Fibroblast of mammary gland (primary cell): ENCODE measurements at places on chromosomes 5 and 9.

DNA sequence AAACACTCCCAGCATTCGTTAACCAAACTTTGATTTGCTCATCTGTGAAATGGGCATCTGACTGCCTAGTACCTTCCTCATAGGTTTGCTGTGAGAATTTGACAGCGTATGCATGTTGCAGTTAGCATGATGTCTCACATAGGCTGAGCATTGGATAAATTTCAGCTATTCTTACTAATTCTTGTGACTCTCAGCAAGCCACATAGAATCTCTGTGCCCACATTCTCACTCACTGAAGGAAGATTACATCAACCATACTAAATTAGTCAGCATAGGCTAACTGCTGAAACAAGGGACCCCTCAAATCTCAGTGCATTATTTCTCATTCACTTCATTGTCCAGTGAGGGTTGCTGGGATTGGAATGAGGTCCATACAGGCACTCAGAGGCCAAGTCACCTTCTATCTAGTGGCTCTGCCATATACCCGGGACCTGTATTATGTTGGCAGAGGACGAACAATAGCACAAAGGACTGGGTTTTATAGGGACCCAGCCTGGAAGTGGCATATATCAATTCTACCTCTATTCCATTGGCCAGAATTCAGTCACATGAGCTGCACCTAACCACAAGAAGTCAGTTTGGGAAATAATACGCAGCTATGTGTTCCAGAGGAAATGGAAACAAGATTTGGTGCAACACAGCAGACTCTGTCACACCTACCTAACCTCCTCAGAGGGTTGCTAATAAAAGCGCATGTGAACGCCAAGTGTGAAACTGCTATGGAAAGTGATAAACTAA, 4.2 kb upstream of the PTGER4 start:
- DNase-seq = no peak

DNA sequence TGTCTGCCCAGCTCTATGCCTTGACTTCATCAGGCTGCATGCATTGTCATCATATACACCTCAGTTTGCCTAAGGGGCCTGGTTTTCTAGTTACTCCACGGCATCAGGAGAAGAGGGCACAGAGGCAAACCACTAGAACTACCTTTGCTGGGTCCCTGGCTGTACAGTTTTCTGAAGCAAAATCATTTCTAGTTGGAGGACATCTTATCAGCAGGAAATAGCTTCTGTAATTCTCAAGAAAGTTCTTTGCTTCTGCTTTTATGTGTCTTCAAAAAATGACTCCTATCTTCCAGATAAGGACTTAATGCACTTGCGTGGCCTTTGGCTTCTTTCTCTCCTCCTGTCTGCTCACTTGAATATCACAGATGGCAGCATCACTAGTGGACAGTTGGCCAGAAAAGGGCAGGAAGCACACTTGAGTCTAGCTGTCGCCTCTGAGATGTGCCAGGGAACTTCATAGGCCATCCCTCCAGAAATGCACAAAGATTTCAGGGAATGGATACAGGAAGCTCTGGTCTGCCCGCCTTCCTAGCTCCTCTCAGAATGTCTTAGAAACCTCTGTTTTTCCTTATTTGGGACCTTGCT, 22.4 kb upstream of the LTC4S start:
- DNase-seq = no peak

- no peak for DNase-seq
Observed at GRCh38 chr5:147921136-147921535, 14.8 kb upstream of the C5orf46 start.

GRCh38 chr5:38555354-38556087, 925 bp downstream of the LIFR start:
- DNase-seq = no peak

- peak; percentile 4 for DNase-seq
Observed at GRCh38 chr5:168171901-168172759, 119.3 kb upstream of the WWC1 start.

- peak; percentile 20 for DNase-seq
Observed at GRCh38 chr9:35519692-35520363, 29.9 kb downstream of the RUSC2 start.

- DNase-seq = no peak
Observed at GRCh38 chr5:6084376-6084775, 294.0 kb downstream of the MED10 start.

DNA sequence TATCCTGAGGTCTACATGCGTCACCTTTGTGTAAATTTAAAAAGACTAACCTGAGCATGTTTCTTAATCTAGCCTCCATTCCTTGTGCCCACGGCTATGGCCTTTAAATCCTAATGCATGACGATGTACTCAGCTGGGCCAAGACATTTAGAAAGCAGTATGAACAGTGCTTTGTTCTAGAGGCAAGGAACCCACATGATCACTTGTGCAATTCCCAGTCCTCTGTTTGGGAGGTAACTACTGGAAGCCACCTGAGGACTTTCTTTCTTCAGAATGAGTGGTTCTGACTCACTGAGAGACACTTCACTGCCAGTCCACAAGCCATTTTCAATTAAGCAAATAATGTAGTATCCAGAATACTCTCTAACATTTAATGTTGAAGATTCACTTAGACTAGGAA, 181.3 kb downstream of the RAB3C start:
- DNase-seq = peak; percentile 20

DNA sequence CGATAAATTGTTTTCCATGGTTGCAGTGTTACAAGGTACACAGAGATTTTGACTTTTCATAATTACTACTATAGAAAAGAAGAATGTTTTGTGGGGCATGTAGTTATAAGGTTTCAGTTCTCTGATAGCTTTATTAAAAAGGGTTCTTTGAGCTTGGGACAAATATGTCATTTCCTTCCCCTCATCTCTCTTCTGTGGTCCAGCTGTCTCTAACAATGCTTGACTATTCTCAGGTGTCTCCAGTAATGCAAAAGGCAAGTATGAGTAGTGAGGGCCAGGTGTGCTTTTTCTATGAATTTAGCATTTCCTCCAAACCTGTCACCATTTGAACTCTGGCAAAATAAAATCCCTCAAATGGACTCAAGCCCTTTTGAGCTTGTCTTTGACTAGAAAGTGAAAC, 84.3 kb downstream of the SLF1 start:
- DNase-seq = no peak

- no peak for DNase-seq
Observed at GRCh38 chr5:146336197-146336596, 2.4 kb upstream of the POU4F3 start.

DNA sequence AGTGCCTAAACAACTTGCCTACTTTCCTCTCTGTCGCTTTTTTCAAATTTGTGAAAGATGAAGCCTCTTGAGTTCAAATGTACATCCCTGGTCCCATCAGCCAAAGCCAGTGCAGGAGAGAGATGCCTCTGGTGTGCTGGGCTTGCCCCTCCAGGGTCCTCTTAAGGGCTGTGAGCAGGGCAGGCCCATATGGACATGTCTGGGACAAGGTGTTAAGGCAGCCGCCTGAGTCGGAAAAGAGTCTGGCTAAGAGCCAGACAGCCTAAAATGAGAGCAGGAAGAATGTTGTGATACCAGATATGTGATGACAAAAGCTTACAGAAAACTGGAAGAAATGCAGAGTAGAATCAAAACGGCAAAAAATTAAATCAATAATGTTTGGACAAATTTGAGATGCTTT, 72.5 kb downstream of the APTX start:
- DNase-seq = no peak

DNA sequence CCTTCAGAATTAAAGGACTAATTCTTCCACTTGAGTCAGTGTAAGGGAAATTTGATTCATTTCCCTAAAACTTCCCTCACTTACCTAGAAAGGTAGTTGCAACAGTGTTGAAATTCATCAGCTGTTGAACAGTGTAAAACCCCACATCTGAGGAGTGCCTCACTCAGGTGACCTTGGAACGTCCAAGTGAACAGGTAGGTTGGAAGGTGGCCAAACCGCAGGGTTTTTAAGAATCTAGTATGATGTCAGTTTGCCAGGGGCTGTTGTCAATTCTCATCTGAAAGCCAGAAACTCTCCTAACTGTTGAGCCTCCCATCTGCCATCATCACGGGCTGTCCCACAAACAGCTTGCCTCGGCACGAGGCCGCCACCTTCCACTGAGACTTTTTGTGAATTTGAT, 105.7 kb downstream of the TMEM174 start:
- no peak for DNase-seq

DNA sequence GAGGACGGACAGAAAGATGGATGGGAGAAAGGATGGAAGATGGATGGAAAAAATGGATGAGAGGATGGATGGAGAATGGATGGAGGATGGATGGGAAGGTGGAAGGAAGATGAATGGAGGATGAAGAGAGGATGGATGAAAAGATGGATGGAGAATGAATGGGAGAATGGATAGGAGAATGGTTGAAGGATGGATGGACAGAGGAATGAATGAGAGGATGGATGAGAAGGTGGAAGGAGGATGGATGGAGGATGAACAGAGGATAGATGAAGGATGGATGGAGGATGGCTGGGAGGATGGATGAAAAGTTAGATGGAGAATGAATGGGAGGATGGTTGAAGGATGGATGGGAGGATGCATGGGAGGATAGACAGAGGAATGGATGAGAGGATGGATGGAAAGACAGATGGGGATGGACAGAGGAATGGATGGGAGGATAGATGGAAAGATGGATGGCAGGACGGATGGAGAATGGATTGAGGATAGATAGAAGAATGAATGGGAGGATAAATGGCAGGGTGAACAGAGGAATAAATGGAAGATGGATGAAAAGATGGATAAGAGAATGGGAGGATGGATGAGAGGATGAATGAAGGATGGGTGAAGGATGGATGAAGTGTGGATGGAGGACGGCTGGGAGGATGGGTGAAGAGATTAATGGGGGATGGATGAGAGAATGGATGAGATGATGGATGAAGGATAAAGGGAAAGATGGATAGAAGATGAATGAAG, 217.7 kb upstream of the IER5L start:
- no peak for DNase-seq

DNA sequence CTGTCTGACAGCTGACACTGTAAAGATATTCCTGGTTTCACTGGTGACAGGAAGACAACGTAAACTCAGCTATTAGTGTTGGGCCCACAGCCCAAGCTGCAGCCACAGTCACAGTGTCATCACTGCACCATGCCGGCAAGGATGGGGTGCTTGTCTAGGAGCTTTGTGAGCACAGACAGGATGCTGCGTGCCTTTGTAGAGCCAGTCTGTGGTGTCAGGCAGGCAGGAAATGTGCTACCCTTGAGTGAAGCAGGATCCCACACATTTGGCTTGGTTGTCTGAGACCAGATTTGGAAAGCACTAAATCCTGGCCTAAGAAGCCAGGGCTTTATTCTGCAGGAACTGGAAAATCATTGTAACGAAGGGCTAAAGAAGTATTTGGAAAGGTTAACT, 121.6 kb upstream of the ADAMTS16 start:
- peak; percentile 36 for DNase-seq

- no peak for DNase-seq
Observed at GRCh38 chr5:10826971-10827370, 65.9 kb upstream of the DAP start.

- no peak for DNase-seq
Observed at GRCh38 chr5:91283326-91283725, 99.8 kb downstream of the ARRDC3 start.

DNA sequence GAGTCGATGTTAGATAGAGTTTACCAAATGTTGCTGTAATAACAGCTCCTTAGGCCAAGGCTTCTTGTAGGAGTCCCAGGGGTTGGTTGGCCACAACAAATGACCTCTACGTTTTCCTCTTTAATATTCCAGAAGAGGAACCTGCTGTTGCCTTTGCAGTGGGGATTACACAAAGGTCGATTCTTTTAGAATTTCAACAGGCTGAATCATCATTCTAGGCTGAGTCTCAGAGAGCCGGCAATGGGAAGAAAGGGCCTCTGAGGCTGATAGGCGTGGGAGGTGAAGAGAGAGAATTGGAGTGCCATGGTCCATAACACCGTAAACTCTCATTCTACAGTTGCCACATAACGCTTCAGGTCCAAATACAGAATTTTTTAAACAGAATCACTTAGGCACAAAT, 405.9 kb upstream of the DAP start:
- peak; percentile 11 for DNase-seq

GRCh38 chr5:40655138-40655537, 24.6 kb upstream of the PTGER4 start:
- DNase-seq = no peak

DNA sequence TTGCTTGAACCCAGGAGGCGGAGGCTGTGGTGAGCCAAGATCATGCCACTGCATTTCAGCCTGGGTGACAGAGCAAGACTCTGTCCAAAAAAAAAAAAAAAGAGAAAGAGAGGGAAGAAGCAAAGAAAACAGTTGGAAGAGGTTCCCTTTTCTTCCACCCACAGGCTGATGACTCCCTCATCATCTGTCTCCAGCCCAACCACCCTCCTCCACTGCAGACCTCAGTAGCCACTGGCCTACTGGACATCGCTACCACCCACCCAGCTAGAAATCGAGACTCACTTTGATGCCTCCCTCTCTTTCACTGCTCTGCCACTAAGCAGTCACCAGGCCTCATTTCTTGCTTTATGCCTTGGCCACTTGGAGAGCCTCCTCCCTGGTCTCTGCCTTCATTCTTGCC, 71.2 kb downstream of the NIPSNAP3B start:
- no peak for DNase-seq

- peak; percentile 35 for DNase-seq
Observed at GRCh38 chr9:32928145-32928763, 73.2 kb downstream of the APTX start.

DNA sequence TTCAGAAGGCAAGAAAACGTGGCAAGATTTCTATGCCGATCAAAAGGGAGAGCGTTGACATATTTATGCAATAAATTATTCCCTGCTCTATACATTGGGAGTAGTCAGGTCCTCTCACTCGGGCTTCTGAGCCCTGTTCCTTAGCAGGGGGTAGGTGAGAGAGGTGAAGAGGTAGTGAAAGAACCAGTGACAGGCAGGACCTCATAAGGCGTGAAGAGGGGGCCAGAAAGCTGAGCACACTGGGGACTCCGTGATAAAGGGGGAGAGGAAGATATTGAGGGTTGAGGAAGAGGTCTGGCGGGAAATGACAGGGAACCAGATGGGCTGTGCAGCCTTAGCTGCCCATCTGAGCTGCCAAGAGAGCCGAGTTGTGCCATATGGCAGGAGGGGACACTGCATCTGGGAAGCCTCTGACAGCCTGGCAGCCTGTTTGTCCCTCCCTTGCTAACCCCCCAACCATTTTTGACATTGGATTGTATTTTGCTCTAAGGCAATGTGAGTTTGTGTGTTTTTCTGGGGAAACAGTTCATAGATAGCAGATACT, 782 bp upstream of the CDC20B start:
- DNase-seq = no peak

GRCh38 chr5:10674582-10674981, 86.5 kb downstream of the DAP start:
- no peak for DNase-seq
